ENCODE measurements at places on chromosomes 2 and 18.

GRCh38 chr2:70448041-70448440, 105.6 kb downstream of the TGFA start:
- DNase-seq, result no peak

DNA sequence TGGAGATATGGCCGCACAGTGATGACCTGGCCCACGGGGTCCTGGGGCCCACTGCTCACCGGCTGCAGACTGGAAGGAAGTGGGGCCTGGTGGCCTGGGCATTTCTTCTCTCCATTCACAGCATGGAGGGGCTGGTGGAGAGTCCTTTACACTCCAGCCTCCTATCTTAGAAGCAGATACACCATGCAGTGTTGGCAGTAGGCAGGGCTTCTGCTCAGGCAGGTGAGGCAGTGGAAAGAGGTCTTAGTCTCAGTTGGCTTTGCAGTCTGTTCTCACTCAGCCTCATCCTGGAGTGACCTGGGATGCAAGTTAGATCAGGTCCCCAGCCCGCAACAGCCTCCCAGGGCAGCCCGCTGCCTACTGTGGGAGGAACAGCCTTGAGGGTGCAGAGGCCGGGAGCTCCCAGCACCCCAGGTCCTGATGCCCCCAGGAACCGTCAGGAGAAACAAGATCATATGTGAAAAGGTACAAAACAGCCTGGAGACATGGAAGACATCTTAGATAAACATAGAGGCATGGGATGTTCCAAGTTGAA, 45.8 kb upstream of the OTOS start:
- DNase-seq, result no peak

GRCh38 chr18:79166702-79167101, 97.5 kb downstream of the ATP9B start:
- no peak for DNase-seq

GRCh38 chr2:26623541-26624495, 17.3 kb downstream of the CIB4 start:
- no peak for DNase-seq

DNA sequence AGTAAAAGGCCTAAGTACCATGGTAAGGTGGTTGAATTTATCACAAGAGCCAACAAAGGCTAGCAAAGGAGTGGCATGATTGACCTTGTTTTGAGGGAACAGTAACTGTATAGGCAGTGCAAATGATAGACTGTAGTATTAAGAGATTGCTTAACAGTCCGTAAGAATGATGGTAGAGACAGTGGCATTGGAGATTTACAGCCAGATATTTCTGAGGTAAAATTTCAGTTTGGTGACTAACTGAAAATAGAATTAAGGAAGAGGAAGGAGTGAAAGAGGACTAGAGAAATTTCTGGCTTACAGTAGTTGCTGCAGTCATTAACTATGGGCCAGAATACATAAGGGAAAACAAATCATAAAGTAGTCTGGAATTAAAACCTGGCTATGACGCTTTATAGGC, 4.4 kb upstream of the BAZ2B start:
- DNase-seq, result no peak

- DNase-seq, result no peak
Measured at GRCh38 chr2:168552450-168552856, 96.4 kb downstream of the CERS6 start.

DNA sequence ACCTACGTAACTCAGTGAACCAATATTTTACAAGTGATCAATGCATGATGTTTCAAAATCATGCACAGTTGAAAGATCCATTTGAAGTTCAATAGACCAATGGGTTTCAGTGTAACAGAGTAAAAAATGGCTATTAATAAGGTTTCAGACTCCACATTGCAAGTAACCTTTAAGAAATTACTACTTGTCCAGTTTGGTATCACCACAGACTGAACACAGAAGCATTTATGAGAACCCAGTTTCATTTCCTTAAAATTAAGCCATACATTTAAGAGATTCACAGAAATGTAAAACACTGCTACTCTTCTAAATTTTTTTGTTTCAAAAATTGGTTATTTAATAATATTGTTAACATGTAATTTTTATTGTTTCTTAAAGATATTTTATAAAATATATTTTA, 98.9 kb upstream of the CHRNA1 start:
- no peak for DNase-seq

GRCh38 chr2:138730497-138731030, 49.6 kb downstream of the NXPH2 start:
- no peak for DNase-seq

Data from fibroblast of skin of right biceps (primary cell).